Fibroblast of skin of left quadriceps (primary cell): ENCODE measurements at places on chromosomes 3 and 15.

DNA sequence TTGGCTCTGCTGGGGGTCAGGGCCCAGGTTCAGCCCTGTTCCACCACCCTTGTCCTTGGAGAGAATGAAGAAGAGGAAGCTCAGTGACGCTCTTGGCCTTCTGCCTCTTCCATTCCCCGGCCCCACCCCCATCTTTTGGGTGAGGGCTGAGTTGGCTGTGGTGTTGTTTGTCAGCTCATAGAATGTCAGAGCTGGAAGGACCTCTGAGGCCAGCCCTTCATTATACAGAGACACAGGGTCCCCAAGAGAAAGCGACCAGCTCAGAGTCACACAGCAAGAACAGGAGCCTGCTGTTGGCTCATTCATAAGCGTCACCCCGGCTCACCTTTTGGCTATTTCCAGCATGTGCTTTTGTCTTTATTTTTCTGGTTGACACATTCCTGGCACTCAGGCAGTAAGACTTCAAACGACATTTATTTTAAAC is 68.2 kb downstream of the AAGAB start:
- no peak for DNase-seq

DNA sequence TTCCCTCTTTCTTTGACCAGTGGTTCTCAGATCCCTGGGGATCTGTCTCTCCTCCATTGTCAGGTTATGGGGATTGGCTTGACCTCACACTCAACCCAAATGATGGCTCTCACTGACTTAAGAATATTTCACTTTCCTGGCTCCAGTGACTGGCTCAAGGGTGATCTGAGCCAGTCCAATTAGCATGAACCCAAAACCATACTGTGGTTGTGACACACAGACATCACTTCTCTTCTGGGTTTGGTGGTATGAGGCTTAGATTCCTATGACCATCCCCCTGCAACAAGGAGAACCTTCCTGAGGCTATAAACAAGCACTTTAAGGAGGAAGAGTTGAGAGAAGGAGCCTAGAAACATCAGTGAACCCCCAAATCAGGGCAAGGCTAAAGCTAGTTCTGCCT is 85.8 kb downstream of the KCNAB1 start:
- DNase-seq: no peak

- DNase-seq: no peak
These were observed 201.3 kb downstream of the ABHD5 start for GRCh38 chr3:43892061-43892460.

DNA sequence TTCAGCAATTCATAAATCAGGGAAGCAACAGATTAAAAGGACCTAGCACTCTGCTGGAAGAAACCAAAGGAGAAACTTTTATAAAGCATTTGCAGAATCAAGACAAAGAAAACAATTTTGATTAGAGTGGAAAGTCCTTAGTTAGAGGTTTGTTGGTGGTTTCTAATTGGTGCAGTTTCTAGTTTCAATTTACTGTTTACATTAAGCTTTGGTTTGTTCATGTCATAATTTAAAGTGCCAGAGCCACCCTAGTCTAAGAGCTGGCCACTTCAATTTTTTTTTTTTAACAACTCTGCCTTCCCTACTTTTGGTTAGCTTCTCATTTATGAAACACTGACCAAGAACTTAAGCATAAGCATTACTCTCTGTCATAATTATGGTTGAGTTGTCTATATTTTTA is 1428.2 kb upstream of the GBE1 start:
- DNase-seq: no peak

GRCh38 chr3:151806838-151807237 is 7.1 kb upstream of the AADAC start:
- DNase-seq: no peak

GRCh38 chr3:13516760-13517135 is 32.2 kb upstream of the FBLN2 start:
- no peak for DNase-seq

DNA sequence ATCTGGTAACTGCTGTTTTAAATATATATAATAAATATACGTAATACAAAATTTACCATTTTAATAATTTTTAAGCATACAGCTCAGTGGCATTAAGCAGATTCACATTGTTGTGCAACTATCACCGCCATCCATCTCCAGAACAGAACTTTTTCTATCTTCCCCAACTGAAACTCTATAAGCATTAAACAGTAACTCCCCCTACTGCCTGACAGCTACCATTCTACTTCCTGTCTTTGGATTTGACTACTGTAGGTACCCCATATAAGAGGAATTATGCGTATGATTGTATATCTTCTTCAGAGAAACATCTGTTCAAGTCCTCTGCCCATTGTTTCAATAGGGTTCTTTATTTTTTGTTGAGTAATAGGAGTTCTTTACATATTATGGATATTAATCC is 36.8 kb downstream of the EID1 start:
- no peak for DNase-seq

- DNase-seq: no peak
These were observed 343.0 kb downstream of the PLOD2 start for GRCh38 chr3:145817870-145818483.

GRCh38 chr15:69493406-69493805 is 40.8 kb downstream of the RPLP1 start:
- DNase-seq: no peak

DNA sequence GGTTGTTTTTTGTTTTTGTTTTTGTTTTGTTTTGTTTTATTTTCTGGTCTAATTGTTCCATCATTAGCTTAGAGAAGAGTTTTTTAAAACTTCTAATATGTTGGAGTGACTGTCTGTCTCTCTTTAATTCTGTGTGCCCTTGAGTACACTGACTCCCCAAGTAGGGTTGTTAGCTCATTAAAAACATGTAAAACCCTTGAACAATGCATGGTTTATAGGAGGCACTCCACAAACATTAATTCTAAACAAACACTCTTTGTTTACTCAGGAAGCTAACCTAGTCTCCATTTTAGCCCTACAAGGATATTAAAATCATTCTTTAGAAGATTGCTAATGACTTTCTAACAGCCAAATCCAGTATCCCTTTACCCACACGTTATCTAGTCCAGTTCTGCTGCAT is 100.5 kb downstream of the CGGBP1 start:
- no peak for DNase-seq

GRCh38 chr3:81518945-81519344 is 242.5 kb downstream of the GBE1 start:
- DNase-seq: no peak

DNA sequence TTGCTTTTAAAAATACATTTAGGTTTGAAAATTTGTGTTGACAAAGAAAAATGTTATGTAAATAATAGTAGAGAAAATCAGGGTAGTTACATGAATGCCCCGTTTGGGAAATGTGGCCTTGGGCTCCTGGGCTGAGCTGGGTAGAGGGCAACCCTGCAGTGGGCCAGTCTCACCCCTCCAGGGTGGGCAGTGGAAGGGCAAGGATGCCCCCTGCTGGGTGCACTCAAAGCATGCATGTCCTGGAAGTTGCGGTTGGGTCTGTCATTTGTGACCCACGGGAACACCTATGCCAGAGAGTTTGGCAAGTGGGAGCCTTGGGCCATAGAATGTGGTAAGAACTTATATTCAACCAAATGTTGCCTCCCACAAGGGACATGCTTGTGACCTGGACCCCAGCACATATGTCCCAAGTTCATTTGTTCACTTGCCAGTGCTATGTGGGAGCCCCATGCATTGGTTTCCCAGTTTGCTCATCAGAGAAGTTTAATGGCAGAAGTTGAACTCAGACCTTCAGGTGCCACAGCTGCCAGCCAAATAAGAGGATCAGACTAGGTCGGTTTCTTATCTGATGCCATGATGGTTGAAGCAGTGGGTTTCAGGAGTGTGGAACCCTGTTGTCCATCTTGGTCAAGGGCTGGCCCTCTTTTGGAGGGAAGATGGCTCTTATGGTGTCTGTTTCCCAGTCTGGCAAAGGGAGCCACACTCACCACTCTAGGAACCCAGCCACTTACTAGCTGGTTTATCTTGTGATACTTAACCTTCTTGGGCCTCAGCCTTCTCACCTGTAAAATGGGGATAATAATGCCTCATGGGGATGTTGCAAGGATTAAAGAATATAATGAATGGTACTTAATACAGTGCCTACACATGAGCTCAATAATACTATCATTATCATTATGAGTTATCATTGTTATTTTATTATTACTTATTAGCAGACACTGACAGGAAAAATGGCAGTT is 2.5 kb upstream of the PLCB2 start:
- no peak for DNase-seq

DNA sequence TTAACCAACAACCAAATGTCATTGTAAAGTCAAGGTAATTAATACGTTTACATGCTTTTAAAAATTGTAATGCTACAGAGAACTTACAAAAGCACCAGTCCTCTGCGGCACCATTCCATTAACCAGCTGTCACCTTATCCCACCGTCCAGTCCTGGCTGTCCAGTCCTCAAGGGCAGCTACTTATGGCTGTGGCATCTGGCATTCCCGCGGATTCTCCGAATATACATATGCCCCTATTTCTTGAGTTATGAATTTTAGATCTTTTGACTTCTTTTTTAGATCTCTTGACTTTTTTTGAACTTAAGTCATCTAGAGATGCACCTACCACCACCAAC is 382 bp upstream of the POMGNT2 start:
- DNase-seq: no peak
